ENCODE measurements at places on chromosomes 16 and 17.

- DNase-seq = no peak
These were observed 48.2 kb downstream of the MRC2 start for GRCh38 chr17:62675701-62676100.

- DNase-seq = no peak
These were observed 10.1 kb downstream of the AMZ2 start for GRCh38 chr17:68257934-68258333.

GRCh38 chr17:9218911-9219310, 197.6 kb downstream of the NTN1 start:
- DNase-seq = no peak

GRCh38 chr16:27351989-27352388, 38.2 kb downstream of the IL4R start:
- DNase-seq = no peak

- no peak for DNase-seq
These were observed 21.1 kb downstream of the ETV4 start for GRCh38 chr17:43524945-43525575.

DNA sequence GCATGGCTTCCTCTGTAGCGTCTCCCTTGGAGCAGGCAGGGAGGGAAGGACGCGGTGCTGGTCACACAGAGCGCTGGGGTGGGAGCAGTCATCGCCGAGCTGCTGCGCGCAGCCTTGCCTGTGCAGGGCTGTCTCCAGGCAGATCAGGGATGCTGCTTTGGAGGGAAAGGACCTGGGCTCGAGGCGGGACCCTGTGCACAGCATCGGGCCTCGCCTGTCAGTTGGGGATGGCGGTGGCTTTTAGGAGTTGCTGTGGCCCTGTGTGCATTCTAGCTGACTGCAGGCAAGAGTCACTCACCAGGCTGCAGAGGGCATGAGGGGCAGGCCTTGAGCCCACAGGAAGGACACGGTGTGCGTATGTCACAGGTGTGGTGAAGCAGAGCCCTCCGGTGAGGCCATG, 10.1 kb downstream of the ACSF3 start:
- no peak for DNase-seq
